ENCODE measurements at places on chromosomes 16 and 17.

- DNase-seq = no peak
Measured at GRCh38 chr16:65688301-65688700, 566.4 kb upstream of the CDH11 start.

DNA sequence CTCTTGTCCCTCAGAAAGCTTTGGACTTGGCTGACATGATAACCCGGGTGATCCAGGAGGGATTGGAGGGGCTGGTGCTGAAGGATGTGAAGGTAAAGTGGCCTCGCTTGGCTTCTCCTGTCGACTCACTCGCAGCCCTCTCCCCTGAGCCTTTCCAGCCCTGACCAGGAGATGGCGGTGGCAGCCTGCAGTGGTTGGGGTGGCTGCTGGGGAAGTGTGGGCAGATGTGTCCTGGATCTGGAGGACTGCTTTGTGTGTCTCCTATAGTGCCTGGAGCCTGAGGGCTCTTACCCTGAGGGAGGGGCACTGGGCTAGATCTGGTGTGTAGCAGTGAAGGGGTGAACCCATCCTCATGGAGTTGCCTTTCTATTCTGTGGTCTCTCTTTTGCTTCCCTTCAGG, 17.9 kb downstream of the LIG3 start:
- peak; percentile 51 for DNase-seq

DNA sequence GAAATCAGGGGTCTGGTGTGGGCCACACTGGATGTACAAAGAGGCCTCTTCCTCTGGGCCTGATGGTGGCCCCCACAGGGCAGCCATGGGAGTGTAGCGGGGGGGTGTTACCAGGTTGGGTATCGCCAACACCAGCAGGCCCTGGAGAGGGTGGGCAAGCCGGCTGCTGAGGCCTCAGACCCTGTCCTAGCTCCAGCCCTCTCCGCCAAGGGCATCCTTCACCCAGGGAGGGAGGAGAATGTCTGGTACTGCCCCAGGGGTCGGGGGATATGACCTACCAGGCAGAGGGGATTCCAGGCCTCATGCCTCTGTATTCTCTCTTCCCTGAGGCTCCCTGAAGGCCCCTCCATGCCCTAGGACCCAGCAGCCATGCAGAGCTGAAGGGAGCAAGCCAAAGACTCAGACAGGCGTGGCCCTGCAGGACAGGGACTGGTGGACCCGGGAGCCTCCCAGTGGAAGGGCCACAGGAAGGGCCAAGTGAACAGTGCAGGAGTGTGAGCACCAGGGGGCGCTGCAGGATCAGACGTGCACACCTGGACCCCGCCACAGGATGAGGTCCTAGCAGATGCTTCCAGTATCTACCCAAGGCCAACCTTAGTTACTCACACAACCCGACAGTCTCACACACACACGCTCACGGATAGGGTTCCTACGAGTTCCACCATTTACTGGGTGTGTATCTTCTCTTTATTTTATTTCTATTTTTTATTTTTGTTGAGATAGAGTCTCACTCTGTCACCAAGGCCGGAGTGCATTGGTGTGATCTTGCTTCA, 10.9 kb upstream of the CES4A start:
- peak; percentile 90 for DNase-seq

GRCh38 chr16:10965440-10966061, 21.2 kb downstream of the CLEC16A start:
- DNase-seq = no peak

- DNase-seq = no peak
Measured at GRCh38 chr17:79027925-79028491, 4.0 kb downstream of the C1QTNF1 start.

GRCh38 chr16:66144641-66145040, 221.8 kb upstream of the CDH5 start:
- DNase-seq = no peak

- no peak for DNase-seq
Measured at GRCh38 chr17:65055280-65055707, 1.2 kb downstream of the GNA13 start.

DNA sequence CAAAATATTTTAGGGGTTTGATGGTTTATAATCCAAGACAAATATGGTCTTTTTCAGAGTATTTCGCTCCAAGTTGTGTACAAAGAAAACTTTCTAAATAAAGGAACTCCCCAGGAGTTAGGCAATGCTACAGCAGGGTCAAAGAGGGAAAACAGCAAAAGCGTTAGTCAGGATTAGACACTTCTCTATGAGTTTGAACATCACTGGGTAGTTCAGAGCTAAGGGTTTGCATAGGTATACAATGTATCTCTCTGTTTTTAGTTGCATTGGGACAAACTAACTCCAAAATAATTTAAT, 34.8 kb downstream of the FAM20A start:
- no peak for DNase-seq

- DNase-seq = no peak
Measured at GRCh38 chr17:3046753-3047152, 16.7 kb downstream of the OR1D5 start.

DNA sequence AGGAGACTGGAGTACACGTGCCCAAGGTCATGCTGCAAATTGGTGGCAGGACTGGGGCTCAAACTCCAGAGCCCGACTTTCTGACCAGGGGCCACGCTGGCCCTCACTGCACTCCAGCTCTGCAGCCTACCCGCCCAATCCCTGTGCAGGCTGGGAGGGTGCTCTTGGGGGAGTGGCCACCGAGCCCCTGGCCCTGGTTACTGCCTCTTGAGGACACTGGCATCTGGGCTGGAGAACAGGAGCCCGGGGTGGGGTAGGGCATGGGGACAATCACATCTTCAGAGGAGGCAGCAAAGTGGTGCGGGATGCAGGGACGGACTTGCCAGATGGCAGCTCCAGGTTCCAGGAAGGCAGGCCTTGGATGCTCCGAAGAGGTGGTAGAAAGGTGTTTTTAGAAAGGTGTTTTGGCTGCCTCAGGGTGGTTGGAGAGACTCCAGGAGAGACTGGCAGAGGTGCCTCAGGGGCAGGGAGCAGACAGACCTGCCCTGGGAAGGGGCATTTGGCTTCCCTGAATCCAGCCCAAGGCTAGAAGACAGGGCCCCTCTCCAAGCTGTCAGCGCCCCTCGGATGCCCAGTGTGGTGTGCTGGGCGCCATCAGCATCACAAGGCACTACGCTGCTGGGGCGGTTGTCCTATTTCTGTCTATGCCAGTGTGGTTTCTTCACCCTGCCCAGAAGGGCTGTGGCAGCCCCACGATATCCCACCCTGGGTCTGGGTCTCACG, 220.6 kb downstream of the NTN1 start:
- no peak for DNase-seq

- DNase-seq = no peak
Measured at GRCh38 chr17:21368545-21369246, 7.5 kb upstream of the KCNJ12 start.

DNA sequence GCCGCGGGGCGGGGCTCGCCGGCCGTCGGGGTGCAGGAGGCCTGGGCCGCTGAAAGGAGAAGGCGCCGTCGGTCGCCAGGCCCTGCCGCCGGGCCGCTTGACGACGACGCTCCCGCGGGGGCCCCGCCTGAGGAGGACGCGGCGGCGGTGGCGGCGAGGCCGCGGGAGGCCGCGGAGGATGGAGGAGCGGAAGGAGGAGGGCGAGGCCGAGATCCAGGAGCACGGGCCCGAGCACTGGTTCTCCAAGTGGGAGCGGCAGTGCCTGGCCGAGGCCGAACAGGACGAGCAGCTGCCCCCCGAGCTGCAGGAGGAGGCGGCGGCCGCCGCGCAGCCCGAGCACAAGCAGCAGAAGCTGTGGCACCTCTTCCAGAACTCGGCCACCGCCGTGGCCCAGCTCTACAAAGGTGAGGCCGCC, 430 bp downstream of the HAPSTR1 start:
- peak; percentile 36 for DNase-seq

- DNase-seq = no peak
Measured at GRCh38 chr17:30226878-30227277, 8.6 kb downstream of the SLC6A4 start.

GRCh38 chr16:14109077-14109775, 38.1 kb downstream of the MRTFB start:
- no peak for DNase-seq

GRCh38 chr16:87784812-87785211, 19.0 kb upstream of the KLHDC4 start:
- no peak for DNase-seq

DNA sequence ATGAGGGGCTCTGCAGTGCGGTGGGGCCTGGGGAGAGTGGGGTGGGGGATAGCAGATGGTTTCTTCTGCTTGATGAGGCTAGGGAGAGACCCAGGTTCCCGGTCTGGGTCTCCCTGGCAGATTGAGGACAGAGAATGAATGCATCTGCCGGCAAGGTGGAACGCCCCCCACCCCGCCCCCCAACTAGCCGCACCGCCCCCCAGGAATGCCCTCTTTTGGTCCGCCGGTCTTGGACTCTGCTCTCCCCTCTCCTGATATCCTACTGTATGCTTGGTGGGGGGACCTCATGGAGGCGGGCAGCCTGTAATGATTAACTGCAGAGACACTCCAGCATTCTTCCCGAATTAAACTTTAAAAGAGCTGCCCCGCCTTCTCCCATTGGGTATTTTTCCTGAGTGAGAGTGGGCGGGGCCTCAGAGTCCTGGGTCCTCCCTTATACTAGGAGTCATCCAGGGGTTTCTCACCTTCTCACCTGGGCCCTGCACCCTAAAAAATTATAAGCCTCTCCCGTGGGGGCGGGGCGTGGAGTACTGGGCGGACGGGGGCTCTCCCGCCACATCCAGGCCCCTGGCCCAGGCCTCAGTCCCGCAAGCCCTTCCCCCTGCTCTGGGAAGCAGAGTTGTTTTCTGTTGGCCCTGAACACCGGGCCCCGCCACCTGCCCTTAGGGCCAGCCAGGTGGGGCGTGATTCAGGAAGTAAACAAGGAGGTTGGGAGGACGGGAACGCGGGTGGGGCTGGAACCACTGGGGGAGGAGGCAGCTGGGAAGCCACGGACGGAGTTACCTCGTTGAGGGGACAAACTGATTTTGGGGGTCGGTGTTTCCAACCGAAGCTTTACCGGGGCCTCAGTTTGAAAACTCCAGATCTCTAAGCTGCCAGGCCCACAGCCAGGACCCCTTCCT, 1.5 kb downstream of the GRB7 start:
- DNase-seq = no peak

- no peak for DNase-seq
Measured at GRCh38 chr17:57572062-57572461, 173.0 kb downstream of the CCDC182 start.

GRCh38 chr17:21304091-21304490, 19.6 kb downstream of the MAP2K3 start:
- DNase-seq = no peak

DNA sequence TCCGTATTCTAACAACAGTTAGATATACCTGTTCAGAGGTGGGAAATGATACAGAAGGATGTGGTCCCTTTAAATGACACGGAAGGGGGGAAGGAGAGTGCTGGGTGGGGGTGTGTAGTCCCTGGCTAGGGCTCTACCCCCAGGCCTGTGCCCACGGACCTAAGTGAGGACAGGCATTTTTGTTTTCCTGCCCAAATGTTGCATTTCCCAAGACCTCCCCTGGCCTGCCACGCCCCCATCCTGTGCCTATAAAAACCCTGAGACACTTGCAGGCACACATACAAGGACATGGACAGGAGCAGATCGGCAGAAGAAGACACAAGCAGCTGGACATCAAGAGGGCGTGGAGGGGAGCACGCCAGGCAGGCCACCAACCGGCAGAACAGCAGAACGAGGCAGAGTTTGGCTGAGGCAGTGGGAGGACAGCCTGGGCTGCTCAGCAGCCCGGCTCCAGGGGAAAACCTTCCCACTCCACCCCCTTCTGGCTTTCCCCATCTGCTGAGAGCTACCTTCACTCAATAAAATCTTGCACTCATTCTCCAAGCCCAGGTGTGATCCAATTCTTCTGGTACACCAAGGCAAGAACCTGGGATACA, 13.3 kb upstream of the MPP2 start:
- no peak for DNase-seq

DNA sequence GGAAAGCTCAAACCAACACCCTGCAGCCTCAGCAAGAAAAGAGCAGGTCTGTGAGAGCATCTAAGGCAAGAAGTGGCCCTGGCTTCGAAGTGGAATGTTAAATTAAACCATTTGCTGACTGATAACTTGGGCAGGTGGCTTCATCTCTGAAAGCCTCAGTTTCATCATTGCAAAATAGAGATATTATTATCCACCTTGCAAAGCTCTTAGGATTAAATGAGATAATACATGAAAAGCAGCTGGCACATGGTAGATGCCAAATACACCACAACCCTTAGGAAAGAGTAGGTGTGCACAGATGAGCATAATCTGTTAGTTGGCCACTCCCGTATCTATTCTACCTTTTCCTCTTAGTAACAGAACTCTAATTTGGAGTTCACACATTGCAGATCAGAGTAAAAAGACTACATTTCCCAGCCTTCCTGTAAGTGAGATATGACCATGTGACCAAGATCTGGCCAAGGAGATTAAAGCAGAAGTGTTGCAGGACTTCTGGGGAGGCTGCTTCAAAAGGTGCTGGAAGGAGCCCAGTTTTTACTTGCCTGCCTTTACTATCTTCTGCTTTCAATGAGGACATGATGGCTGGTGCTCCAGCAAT, 288.7 kb downstream of the SOX9 start:
- no peak for DNase-seq

DNA sequence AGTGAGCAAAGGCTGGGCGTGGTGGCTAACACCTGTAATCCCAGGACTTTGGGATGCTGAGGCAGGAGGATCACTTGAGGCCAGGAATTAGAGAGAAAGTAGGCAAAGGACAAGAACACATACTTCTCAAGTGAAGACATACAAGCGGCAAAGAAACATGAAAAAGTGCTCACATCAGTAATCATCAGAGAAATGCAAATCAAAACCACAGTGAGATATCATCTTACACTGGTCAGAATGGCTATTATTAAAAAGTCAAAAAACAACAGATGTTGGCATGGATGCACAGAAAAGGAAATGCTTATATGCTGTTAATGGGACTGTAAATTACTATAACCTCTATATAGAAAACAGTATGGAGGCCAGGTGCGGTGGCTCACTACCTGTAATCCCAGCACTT, 12.2 kb upstream of the SLX4 start:
- no peak for DNase-seq

Measured in activated CD4-positive, CD25-positive, alpha-beta regulatory T cell (primary cell).